ENCODE measurements at places on chromosomes 7 and 10.

- DNase-seq = no peak
Measured at GRCh38 chr10:11393858-11394257, 217.6 kb downstream of the USP6NL start.

DNA sequence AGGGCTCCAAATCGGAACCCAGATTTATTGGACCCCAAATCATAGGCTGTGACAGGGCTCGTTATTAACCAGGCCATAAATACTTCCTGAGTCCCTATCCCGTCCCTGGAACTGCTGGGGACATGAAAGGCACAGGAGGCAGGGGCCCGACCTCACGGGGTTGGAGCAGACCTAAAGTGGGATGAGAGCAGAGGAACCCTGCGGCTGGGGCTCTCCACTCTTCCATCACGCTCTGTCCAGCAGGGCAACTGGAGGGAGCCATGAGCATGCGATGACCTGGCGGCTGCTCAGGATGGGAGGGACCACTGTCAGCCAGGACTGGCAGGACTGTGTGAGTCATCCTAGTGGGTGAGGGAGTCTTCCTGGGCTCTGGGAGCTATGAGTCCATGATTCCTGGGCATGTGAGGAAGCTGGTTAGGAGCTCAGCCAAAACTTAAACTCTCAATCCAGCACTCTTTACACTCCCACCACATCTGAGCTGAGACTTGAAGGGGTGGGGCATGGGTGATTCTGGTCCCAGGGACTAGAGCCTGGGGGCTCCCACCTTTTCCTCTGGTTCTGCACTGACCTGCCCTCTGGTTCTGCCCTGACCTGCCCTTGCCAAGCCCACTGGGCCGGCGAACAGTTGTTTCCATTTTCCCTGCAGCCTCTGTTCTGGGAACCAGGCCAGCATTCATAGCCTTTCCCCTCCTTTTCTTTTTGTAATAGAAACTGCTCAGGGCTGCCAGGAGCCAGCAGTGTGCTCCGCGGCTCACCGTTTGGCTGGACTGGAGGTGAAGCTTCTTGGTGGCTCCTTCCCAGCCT is 47.1 kb downstream of the SYPL1 start:
- DNase-seq = no peak

DNA sequence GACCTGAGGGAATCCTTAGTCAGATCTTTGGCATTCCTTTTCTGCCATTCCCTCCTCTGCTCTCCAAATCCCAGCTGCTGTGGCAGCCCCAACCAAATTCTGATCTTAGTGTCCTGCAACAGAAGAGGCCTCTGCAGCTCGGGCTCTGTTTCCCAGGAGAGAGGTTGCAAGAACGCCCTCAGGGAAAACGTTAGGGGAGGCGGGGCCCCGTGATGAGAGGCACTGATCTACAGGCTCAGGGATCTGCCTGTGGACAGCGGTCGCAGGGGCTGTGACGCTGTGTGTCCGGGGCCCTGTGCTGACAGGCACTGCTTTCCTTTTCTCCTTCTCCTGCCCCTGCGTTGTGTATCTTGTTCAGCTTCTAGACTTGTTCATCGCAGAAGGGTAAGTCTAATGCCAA is 57.3 kb upstream of the DPYSL4 start:
- no peak for DNase-seq

- DNase-seq = no peak
Measured at GRCh38 chr7:13189668-13190067, 502.2 kb downstream of the ARL4A start.

DNA sequence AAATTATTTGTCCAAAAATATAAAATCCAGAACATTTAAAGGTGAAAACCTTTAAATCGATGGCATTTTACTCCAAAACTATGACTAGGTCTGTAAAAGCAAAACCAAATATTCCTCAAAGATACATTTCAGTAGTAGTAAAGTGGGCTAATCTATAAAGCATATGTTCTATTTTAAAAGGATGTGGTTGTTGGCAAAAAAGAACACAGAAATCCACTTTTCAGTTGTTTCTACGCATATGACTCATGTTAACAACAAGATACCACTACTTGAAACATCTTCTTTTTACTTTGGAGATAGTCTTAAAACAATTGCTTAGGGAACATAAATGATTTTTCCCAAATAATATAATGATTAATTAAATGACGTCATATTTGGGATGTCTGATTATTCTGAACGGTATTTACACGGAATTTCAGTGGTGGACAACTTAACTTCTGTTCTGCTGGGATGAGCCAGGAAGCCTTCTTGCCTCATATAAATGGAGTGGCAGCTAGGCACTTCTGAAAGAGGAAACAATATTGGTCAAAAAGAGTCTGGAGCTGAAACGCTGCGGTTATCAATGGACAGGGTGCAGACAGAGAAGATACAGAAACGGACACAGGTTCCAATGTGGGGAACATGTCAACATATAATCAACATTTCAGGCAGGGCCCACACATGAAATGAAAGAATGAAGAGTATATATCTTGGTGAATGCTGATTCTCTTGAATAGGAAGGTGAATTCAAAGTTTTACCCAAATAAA is 78.5 kb downstream of the ETV1 start:
- DNase-seq = no peak

DNA sequence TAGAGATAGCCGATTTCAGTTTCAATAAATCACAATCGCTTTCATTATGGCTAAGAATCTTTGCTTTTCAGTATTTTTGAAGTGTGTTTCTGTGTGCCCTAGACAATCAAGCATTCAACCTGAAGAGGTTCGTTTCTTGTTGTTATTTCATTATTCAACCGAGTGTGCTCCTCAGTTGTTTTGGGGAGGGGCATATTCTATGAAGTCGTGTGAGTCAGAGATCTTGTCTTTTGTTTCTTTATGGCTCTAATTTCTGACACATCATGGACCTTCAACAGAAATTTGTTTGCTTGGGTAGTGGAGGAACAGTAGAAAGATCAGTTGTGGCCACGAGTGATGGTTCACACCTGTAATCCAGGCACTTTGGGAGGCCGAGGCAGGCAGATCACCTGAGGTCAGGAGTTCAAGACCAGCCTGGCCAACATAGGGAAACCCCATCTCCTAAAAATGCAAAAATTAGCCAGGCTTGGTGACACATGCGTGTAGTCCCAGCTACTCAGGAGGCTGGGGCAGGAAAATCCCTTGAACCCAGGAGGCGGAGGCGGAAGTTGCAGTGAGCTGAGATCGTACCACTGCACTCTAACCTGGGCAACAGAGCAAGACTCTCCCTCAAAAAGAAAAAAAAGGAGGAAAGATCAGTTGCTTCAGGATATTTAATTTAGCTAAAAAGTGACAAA is 38.3 kb downstream of the C1QL3 start:
- no peak for DNase-seq

- DNase-seq = no peak
Measured at GRCh38 chr7:141788296-141788695, 1.7 kb upstream of the TAS2R5 start.

- peak; percentile 18 for DNase-seq
Measured at GRCh38 chr10:131726076-131726880, 174.5 kb upstream of the PPP2R2D start.

GRCh38 chr7:359766-360361 is 69.9 kb downstream of the FOXL3 start:
- DNase-seq = no peak

DNA sequence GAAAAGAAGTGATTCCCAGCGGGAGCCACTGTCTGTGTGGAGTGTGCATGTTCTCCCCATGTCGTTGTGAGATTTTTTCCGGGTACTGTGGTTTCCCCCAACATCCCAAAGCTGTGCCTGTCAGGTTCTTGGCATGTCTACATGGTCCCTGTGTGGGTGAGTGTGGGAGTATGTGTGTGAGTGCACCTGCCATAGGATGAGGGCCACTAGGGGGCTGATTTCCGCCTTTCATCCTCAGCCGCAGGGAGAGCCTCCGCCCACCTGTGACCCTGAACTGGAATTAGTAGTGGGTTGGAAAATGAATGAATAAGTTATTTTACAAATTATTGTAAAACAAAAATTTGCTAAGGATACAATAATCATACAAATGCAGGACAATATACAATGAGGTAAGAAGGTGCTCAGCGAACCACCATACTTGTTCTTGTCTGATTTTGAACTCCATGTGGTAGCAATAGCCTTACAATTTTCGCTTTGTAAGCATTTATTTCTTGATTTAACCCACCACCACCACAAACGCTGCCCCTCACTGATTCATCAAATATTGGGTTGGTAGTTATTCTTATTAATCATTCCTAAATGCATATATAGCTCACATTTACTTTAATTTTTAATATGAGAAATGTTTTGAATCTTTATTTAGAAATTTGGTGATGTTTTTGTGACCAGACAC is 641.2 kb upstream of the VSTM2A start:
- no peak for DNase-seq

DNA sequence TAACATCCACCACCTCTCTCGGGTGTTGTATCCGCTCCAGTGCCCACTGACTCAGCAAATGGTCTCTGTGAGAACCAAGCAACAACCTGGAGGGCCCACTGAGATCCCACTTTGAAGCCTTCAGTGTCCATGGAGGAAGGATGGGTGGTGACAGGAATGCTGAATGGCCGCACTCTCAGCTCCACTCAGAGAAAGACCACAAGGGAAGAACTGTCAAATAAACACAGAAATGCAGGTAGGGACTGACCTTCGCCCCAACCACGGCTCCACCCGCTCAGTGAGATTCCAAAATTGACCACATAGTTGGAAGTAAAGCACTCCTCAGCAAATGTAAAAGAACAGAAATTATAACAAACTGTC is 65.8 kb downstream of the VIPR2 start:
- DNase-seq = no peak

- DNase-seq = peak; percentile 47
Measured at GRCh38 chr10:59177031-59177797, 771 bp downstream of the PHYHIPL start.

- no peak for DNase-seq
Measured at GRCh38 chr10:103854265-103854685, 1.1 kb downstream of the SH3PXD2A start.

Data from GM13976 (cell line).